ENCODE measurements at places on chromosomes 11 and 22.
A peak's percentile ranks its signal among the peaks of the same experiment; 100 is the strongest.

DNA sequence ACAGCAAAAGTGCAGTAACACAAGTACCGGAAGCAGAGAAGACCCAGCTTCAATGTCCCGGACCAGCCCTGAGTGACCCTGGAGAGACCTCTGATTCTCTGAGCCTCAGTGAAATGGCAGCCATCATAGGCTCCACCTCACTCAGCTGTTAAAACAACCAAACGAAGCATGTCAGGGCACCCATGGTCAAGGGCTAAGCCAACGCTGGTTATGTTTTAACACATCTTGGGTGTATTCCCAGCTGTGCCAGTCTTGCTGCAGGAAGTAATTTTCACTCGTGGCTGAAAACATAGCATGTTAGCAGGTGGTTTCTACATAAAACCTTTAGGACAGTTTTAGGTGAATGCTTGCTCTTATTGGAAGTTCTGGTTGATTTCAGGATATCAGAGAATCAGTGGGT, 30.9 kb downstream of the LMO2 start:
- DNase-seq = no peak

- DNase-seq = no peak
Measured at GRCh38 chr11:17526931-17527627, 17.1 kb downstream of the USH1C start.

GRCh38 chr11:34344768-34345539, 12.9 kb downstream of the ABTB2 start:
- DNase-seq = peak; percentile 60

DNA sequence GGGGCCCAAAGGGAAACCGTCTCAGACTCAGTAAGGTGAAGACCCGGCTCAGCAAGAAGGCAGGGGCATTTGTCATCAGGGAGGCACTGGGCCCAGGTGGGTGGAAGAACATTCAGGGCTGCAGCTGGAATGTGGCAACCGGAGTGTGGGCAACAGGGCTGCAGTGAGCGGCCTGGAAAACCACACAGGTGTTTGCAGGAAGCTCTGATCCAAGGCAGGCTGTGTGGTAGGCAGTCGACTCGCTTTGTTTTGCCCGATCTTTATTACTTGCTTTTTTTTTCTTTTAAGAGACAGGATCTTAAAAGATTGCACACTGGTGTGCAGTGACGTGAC, 82.8 kb downstream of the DGCR2 start:
- no peak for DNase-seq

GRCh38 chr11:117066959-117067358, 31.3 kb downstream of the SIK3 start:
- no peak for DNase-seq

GRCh38 chr11:119101759-119102423, at the start of gene DPAGT1:
DPAGT1 (minus strand) TSS chr11:119101853; CDS start chr11:119101655, 198 bp downstream.
- peak; percentile 97 for DNase-seq

DNA sequence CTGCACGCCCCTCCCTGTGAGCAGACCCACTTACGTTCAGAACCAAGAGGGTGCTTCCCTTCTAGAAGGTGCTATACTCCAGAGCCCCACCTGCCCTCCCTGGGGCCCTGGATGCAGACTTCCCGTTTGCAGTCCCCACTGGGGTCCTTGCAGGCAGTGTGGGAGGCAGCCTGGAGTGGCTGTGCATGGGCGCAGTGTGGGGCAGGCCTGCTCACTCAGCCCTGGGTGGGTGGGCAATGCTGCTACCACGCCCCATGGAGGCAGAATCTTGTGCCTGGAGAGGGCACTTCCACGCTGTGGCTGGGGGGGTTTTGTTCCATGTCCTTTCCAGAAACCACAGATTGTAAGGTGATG, 116.2 kb downstream of the KCNQ1OT1 start:
- no peak for DNase-seq

DNA sequence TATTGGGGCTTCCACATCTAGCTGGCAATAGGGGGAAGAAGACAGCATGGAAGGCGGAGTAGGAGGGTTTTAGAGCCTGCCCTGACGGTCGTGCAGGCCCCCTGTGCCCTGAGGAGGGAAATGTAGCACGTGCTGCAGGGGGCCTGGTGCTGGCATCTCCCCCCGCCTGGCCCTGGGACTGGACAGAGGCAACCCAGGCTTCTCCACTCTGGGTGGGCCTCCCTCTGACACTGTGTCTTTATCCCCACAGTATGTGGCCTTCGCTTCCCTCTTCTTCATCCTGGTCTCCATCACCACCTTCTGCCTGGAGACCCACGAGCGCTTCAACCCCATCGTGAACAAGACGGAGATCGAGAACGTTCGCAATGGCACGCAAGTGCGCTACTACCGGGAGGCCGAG, 36.8 kb downstream of the KCNC1 start:
- DNase-seq = no peak

DNA sequence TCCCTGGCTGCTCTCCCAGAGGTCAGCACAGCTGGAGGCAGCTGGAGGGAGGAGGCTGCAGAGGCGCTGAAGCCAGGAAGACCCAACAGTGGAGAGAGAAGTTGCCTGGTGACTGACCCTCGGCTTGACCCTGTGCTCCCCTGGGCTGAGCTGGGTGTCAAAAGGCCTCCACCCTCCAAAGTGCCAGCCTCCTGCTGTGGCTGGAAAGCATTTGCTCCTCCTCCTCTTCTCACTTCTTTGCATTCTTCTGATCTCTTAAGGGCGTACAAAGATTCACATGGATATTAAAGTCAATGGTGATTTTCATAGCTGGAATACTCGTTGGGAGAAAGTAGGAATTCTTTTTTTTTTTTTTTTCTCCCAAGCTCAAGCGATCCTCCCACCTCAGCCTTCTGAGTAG, 91.7 kb downstream of the MED15 start:
- no peak for DNase-seq

DNA sequence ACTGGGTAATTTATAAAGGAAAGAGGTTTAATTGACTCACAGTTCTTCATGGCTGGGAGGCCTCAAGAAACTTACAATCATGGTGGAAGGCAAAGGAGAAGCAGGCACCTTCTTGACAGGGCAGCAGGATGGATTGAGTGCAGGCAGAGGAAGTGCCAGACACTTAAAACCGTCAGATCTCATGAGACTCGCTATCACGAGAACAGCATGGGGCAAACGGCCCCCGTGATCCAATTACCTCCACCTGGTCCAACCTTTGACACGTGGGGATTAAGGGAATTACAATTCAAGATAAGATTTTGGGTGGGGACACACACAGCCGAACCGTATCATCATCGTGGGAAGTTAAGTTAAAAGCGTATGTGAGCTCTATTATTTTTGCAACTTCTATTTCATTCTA, 71.4 kb upstream of the SYN3 start:
- DNase-seq = no peak

DNA sequence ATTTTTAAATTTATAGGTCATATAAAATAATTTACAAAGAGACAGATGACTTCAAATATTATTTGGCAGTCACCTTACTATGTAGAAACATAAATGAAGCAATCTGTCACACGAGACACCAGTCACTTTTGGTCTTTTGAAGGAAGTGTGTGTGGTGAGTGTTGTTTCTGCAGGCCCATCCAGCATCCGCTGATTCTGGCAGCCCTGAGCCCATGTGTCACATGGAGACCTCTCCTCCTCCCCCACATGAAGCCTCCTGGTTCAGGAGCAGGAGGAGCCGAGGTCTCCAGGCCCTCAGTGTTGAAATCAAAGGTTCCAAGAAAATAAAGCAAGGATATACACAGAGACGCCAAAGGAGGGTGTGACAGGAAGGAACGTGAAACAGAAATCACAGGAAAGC, 60.1 kb downstream of the ARFGAP3 start:
- DNase-seq = no peak

GRCh38 chr11:133176748-133177147, 355.6 kb downstream of the OPCML start:
- no peak for DNase-seq

Data from NCI-H345 (cell line).